Astrocyte of the cerebellum (primary cell): ENCODE measurements at places on chromosomes 12 and 14.

GRCh38 chr12:116200812-116201211 lies 76.7 kb downstream of the MED13L start:
- no peak for DNase-seq

GRCh38 chr14:91281346-91281745 lies 36.8 kb upstream of the GPR68 start:
- no peak for DNase-seq

- DNase-seq, result no peak
These were observed 1.8 kb downstream of the TMCC3 start for GRCh38 chr12:94648578-94648977.

DNA sequence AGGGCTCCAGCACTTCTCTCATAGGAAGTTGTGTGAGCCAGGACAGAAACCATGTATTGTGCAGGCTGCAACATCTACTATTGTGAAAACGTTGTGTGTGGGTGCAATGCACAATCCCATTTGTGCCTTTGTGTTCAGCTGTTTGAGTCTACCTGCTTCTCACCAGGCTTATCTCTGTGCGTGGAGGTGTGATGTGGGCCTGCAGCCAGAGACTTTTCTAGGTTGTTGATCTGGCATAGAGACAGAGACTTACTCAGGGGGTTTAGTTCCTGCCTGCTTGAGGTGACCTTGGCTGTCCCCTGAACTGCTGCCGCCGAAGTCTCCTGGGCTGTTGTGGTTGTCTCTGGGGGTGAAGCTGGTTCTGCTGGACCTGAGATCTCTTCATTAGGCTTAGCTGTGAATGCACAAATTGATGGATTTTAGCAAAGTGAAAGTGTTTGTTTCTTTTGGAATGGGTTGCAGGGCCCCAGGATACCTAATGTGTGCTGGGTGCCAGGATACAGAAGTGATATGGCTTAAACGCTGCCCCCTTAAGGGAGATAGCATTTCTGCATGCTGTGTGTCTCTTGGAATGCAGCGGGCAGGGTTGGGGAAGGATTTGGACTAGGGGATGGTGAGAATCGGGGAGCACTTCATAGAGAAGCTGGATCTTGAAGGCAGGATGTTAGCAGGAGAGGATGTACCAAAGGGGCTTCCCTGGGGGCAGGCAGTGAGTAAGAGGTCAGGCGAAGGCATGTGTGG lies 2.5 kb downstream of the LACRT start:
- DNase-seq, result no peak

DNA sequence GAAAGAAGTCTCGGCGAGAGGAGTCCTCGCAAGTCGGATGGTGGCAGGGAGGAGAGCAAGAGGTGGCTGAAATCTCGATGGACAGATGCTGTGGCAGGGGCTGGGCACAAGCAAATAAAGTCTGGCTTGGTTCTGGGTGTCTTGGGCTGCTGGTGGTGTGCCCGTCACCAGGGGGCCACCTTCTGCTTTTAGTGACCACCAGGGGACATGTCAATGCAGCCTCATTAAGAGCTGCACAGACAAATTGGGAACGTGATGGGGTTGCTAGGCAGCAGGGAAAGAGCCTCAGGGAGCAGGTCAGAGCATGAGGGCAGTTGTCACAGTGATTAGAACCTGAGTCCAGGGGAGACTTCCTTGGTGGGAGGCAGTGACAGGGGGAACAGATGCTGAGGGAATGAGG lies 44.0 kb downstream of the LRRC74A start:
- no peak for DNase-seq

DNA sequence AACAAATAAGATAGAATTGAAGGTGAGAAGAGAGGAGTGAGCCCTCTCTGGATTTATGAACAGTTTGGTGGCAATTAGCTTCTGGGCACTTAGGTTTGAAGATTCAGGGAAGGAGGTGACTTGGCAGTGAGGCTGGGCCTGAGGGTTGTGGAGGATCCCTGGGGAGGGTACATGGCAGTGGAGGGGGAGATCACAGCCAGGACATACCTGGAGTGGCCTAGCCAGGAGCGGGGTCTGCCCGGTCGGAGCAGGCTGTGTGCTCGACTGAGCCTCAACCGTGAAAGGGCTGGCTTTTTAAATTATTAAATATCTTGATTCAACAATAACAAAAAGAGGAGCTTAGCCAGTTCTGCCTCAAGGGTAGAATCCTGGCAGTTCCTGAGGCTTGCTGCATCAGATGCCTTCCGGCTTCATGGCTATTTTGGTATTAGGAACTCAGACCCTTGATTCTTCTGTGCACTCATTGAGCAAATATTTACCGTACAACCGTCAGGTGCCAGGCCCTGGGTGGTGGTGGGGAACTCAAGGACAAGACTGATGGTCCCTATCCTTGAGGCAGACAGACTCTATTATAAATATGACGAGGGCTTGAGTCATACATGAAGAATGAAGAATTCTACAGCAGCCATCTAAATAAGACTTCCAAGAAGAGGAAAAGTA lies 73.4 kb downstream of the SPTB start:
- DNase-seq, result peak; percentile 78
